ENCODE measurements at places on chromosomes 1 and 21. TPM values are rescaled to one million over a fixed set of nuclear protein-coding genes. Genes with fewer than 3 reads are reported as not detected.

Gene TDRD10
- not detected for total RNA-seq

Gene SIPA1L2
- 29.8 TPM for total RNA-seq

Gene CCDC181
- total RNA-seq, result 0.38 TPM

Gene EDARADD
- not detected for total RNA-seq

Gene COL6A2
- 474 TPM for total RNA-seq

Gene FCGR3A
- not detected for total RNA-seq

Gene MYBPH
- 0.35 TPM for total RNA-seq

Gene EFNA1
- 0.23 TPM for total RNA-seq

Gene SPRR2E
- not detected for total RNA-seq

Gene CRP
- not detected for total RNA-seq

Gene AADACL3
- total RNA-seq, result not detected

Gene MTOR
- total RNA-seq, result 30.3 TPM

Gene ACAP3
- 64.0 TPM for total RNA-seq

Gene ILF2
- total RNA-seq, result 196 TPM

Gene VSIG8
- 0.08 TPM for total RNA-seq
